Endothelial cell of umbilical vein (primary cell): ENCODE measurements at places on chromosomes 3 and 15.

DNA sequence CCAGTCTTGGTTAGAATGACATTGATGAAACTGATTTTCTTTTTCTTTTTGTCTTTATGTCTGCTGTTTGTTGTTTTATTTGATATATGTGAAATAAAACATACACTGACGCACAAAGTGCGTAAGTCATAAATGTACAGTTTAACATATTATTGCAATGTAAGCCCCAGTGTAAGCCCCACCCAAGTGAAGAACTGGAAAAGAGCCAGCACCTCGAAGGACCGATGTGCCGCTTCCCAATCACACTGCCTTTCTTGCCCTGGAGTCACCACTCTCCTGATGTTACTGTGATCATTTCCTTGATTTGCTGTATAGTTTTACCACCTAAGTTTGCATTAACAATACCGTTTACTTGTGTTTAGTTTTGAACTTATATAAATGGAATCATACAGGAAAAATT, 128.4 kb upstream of the LPP start:
- no peak overlapping the region for H3K4me3 ChIP-seq
- no peaks in the 10 kb centered on the region for H3K36me3 ChIP-seq
- H3K27ac ChIP-seq, result no peak overlapping the region
- no peak for DNase-seq
- H3K4me1 ChIP-seq, result peaks cover 6% of the 10 kb centered on the region

- no peak for DNase-seq
- H3K4me1 ChIP-seq, result no peaks in the 10 kb centered on the region
- no peaks in the 10 kb centered on the region for H3K27me3 ChIP-seq
- H3K36me3 ChIP-seq, result no peaks in the 10 kb centered on the region
Observed at GRCh38 chr3:13764161-13764560, 115.7 kb downstream of the WNT7A start.

GRCh38 chr15:59492389-59493377, 54.7 kb downstream of the FAM81A start:
- peak; percentile 73 for DNase-seq
- H3K27ac ChIP-seq, result no peak overlapping the region
- H3K4me3 ChIP-seq, result no peak overlapping the region
- H3K4me1 ChIP-seq, result no peaks in the 10 kb centered on the region

GRCh38 chr3:136714020-136714419, 38.2 kb downstream of the STAG1 start:
- no peak for DNase-seq
- H3K27me3 ChIP-seq, result no peaks in the 10 kb centered on the region
- no peaks in the 10 kb centered on the region for H3K36me3 ChIP-seq
- no peaks in the 10 kb centered on the region for H3K4me1 ChIP-seq

DNA sequence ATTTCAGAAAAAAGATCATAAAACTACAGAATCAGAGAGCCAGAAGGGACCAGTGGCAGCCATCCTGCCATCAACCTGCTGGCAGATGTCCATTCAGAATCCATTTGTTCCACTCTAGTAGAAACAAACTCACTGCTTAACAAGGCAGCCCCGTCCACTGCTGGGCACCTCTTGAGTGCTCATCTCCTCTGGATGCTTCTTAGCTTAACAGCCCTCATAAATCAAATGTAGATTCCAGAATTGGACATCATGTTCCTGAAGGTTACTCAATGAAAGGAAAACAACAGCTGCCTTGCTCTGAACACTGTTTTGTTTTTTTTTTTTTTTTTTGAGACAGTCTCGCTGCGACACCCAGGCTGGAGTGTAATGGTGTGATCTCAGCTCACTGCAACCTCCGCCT, 37.3 kb downstream of the ABCC5 start:
- no peak overlapping the region for H3K4me3 ChIP-seq
- H3K36me3 ChIP-seq, result peaks cover 7% of the 10 kb centered on the region
- H3K27me3 ChIP-seq, result no peaks in the 10 kb centered on the region
- no peak for DNase-seq

- peak overlapping the region; percentile 79 for H3K27ac ChIP-seq
- H3K36me3 ChIP-seq, result no peaks in the 10 kb centered on the region
- peaks cover 21% of the 10 kb centered on the region for H3K4me1 ChIP-seq
- H3K4me3 ChIP-seq, result no peak overlapping the region
- peak; percentile 42 for DNase-seq
Observed at GRCh38 chr3:48038971-48039481, 22.8 kb upstream of the MAP4 start.

GRCh38 chr3:125395091-125395490, 20.0 kb upstream of the ZNF148 start:
- DNase-seq, result no peak
- no peaks in the 10 kb centered on the region for H3K4me1 ChIP-seq
- H3K36me3 ChIP-seq, result no peaks in the 10 kb centered on the region

DNA sequence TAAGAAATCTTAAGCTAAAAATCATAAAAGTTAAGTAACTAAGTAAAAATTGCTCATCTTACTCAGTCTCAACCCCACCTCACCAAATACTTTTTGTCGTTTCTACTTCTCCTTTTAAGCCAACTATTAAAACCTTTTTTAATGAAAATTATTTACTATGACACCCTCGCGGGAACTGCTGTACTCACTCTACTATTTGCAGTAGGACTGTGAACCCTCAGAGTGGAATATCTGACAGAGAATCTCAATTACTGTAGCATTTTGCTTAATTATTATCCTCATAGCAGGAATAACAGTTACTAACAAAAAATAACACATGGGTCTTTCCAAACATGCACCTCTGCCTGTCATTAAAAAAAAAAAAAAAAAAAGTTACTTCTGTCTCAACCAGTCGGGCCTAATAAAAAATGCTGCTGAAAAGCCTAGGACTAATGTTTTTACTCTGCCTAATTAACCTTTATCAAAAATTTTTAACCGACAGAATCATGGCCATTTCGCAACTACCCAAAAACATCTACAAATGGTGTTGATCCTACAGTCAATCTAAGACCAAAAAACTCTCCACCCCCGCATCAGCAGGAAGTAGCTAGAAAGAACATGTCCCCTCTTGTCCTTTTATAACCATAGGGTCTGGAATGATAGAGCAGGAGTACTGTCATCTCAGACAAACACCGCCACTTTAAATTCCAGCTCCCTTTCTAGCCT, 10.2 kb downstream of the ALDH1L1 start:
- no peak overlapping the region for H3K4me3 ChIP-seq
- H3K27ac ChIP-seq, result no peak overlapping the region
- no peaks in the 10 kb centered on the region for H3K4me1 ChIP-seq

- H3K4me1 ChIP-seq, result peaks cover 34% of the 10 kb centered on the region
- no peak for DNase-seq
- no peak overlapping the region for H3K4me3 ChIP-seq
- H3K36me3 ChIP-seq, result no peaks in the 10 kb centered on the region
- H3K27me3 ChIP-seq, result no peaks in the 10 kb centered on the region
- H3K27ac ChIP-seq, result no peak overlapping the region
Observed at GRCh38 chr3:159773706-159774105, 214.9 kb upstream of the IL12A start.
